Left cardiac atrium (tissue), 4 donors: ENCODE measurements at places on chromosomes 11 and 22. TPM values are rescaled to one million over a fixed set of nuclear protein-coding genes. Genes with fewer than 3 reads are reported as not detected.

- no peak for DNase-seq
Measured at GRCh38 chr22:27597703-27598444, 203.7 kb downstream of the MN1 start.

GRCh38 chr22:17866127-17866526 is 91.9 kb upstream of the BID start:
- DNase-seq: no peak

DNA sequence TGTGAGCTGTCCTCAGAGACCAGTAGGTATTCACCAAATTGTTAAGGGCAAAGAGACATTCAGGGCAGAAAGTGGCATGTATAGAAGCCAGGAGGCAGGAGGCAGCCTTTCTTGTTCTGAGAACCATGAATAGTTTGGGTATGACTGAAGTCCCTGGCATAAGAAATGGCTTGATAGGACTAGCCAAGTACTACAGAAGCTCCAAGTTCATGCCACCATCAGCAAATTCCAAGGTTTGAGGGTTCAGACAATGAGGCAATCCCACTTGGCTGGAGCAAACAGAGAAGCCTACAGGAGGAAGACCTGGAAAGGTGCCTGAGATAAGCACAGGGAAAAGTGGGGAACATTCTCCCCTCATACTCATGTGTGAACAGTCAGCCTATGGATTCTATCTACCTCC is 25.8 kb downstream of the XRRA1 start:
- no peak for DNase-seq

Gene POGLUT3
- total RNA-seq: 23.3 TPM

Gene MS4A4A
- total RNA-seq: 43.9 TPM

DNA sequence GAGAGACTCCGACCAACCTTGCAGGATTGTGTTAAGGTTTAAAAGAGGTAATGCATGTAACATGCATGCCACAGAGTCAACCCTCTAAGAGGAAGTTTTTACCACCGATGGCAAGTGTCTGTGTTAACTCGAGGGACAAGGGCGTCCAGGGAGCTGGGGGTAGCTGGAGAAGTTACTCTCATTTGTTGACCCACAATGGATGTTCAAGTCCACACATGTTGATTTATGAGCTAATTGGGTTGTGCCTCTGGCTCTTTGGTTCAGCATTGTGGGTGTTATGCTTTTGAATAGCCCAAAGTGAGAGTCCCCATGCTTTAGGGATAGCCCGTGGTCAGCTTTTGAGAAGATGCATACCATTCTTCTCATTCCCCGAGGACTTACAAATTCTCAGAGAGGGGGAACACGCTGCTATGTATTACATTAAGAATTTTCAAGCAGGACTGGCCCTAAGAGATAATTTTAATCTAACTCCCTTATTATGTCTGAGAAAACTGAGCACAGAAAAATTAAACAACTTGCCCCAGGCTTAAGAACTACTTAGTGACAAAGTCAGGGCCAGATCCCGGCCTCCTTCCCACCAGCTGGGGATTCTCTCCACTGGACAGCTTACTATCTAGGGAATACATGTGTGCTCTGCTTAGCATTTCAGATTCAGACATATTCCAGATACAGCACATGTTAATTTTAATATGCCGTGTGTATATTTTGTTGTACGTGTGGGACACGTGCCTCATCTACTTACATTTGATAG is 5.2 kb upstream of the PLET1 start:
- DNase-seq: no peak

GRCh38 chr11:121311373-121311772 is 18.8 kb downstream of the SC5D start:
- DNase-seq: no peak

Gene OR8D4
- total RNA-seq: not detected

GRCh38 chr11:2860636-2861035 is 24.9 kb downstream of the CDKN1C start:
- no peak for DNase-seq

DNA sequence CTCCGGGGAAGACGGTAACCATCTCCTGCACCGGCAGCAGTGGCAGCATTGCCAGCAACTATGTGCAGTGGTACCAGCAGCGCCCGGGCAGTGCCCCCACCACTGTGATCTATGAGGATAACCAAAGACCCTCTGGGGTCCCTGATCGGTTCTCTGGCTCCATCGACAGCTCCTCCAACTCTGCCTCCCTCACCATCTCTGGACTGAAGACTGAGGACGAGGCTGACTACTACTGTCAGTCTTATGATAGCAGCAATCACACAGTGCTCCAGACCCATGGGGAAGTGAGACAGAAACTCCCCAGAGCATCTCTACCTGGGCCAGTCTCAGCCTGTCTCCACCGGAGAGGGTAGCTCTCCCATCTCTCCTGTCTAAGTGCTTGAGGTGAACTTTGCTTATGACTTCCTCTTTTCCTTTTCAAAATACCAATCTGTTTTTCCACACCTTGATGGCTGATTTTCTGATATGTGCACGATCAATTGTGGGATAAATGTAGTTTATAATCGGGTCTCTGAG is 48.5 kb upstream of the VPREB1 start:
- DNase-seq: no peak

GRCh38 chr22:46085828-46086576 is 64.3 kb upstream of the PPARA start:
- DNase-seq: peak; percentile 87

DNA sequence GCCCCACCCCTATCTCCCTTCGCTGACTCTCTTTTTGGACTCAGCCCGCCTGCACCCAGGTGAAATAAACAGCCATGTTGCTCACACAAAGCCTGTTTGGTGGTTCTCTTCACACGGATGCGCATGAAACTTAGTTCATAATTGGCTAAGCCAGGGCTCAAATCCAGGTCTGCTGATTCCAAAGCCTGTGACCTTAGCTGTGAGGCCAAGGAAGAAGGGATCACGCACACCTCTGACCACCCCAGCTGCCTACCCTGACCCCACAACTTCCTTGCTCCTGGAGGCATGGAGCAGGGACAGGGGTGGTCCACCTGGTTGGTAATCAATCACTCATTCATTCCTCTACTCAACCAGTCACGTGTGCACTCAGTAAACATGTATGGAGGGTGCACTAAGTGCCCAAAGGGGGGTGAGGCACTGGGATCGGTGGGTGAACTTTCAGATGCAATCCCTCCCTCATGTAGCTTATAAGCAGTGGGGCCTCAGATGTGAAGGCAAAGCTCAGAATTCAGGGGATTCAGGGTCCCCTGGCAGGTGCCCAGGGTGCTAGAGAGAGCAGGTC is 10.3 kb downstream of the FXYD2 start:
- no peak for DNase-seq

GRCh38 chr11:1193326-1194230 is 29.3 kb upstream of the MUC5B start:
- no peak for DNase-seq

- DNase-seq: no peak
Measured at GRCh38 chr11:35911616-35912165, 32.2 kb upstream of the LDLRAD3 start.

- no peak for DNase-seq
Measured at GRCh38 chr11:91293119-91293518, 931.5 kb upstream of the FAT3 start.

Gene FIBIN
- 14.3 TPM for total RNA-seq

Gene TIMP3
- 434 TPM for total RNA-seq

DNA sequence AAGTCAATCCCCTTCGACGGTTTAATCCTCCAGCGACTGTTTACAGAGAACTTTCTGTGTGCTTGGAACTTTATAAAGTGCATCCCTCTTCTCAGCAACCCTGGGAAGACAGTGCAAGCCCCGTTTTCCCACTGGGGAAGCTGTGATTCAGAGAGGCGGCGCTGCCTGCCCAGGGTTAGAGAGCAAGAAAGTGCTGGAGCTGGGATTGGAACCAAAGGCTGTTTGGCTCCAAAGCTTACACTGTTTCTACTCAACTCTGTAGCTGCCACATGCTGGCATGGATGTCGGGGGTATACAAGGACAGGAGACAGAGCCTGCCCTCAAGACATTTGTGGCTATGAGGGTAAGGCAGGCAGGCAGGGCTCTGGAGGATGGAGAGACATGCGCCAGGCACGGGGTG is 13.0 kb downstream of the FBLN1 start:
- no peak for DNase-seq

GRCh38 chr11:107908211-107908610 is 20.0 kb upstream of the RAB39A start:
- no peak for DNase-seq

DNA sequence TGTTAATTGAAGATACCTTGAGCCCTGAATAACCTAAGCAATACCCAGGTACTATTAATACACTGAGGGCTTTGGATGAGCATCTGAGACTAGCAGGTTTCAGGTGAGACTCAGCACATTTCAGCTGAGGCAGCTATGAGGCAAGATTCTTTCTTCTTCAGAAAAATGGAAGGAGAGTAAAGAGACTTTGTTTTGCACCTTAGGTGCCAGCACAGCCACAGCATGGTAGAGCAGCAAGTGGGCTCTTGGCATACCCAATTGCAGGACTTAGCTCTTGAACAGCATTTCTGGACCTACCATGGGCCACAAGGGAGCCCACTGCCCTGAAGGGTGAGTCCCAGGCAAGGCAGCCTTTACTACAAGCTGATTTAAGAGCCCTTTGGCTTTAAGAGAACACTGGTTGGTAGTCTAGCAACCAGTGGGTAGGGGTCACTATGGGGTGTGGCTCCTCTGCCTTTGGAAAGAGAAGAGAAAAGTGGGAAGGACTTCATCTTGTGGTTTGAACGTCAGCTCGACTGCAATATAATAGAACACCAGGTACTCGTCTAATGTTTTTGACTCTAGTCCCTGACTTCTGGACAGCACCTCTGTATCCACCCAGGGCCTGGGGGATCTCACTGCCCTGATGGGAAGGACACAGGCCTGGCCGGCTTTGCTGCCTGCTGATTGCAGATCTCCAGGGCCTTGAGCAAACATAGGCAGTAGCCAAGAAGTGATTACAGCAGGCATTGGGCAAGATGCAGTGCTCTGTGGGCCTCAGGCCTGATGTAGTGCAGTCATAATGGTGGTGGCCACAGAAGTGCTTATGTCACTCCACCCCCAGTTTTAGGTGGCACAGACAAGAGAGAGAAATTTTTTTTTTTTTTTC is 73.3 kb downstream of the GLYATL1 start:
- no peak for DNase-seq

- DNase-seq: no peak
Measured at GRCh38 chr22:24465566-24465965, 29.6 kb upstream of the UPB1 start.

- DNase-seq: no peak
Measured at GRCh38 chr11:17634776-17635550, 84.4 kb upstream of the MYOD1 start.

Gene UCP3
- 1.1 TPM for total RNA-seq
